ENCODE measurements at places on chromosomes 1 and 21. TPM values are rescaled to one million over a fixed set of nuclear protein-coding genes. Genes with fewer than 3 reads are reported as not detected.

- H3K4me1 ChIP-seq, result peaks cover 6% of the 10 kb centered on the region
- H3K4me3 ChIP-seq, result no peak overlapping the region
- no peaks in the 10 kb centered on the region for H3K36me3 ChIP-seq
- H3K27ac ChIP-seq, result peak overlapping the region; percentile 17
- ATAC-seq, result no peak
- H3K27me3 ChIP-seq, result no peaks in the 10 kb centered on the region
These were observed 70.8 kb upstream of the ABCG1 start for GRCh38 chr21:42148097-42148496.

DNA sequence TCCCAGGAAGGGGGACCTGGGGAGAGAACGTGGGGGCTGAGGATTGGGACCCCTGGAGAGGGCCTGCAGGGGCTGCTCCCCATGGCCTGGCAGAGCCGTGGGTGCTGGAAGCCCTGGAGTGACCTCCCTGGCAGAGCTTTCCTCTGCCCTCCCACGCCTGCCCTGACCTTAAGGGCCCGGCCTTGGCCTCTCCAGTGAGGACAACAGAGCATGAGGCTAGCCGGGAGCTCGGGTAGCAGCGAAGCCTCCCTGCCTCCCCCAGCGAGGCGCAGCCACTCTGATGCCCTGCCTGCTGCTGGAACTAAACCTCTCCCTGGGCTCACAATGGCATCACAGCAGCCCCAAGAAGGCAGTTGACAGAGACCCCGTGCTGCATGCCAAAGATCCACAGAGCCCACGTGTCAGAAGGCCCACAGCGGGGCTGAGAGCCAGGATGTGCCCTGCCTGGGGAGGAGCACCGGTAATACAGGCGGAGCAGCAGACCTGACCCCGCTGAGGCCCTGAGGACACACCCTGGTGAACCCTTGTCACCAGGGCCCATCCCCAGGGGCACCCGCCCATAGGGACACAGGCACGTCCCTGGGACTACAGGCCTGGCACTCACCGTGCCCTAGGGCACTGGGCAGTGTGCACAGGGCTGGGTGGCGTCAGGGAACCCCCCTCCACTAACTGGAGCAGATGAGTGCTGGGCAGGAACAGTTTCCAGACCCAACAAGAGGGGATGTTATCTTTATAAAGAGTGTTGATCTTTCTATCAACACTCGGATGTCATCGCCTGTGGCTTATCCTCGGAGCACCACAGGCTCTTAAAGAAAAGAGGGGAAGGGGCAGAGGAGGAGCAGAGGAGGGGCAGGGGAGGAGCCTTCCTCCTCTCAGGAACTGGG, 48.4 kb downstream of the ARHGEF16 start:
- H3K4me3 ChIP-seq, result no peak overlapping the region
- H3K36me3 ChIP-seq, result no peaks in the 10 kb centered on the region
- H3K27me3 ChIP-seq, result no peaks in the 10 kb centered on the region
- no peak for ATAC-seq

Gene PTPRF
- total RNA-seq, result 6.3 TPM

DNA sequence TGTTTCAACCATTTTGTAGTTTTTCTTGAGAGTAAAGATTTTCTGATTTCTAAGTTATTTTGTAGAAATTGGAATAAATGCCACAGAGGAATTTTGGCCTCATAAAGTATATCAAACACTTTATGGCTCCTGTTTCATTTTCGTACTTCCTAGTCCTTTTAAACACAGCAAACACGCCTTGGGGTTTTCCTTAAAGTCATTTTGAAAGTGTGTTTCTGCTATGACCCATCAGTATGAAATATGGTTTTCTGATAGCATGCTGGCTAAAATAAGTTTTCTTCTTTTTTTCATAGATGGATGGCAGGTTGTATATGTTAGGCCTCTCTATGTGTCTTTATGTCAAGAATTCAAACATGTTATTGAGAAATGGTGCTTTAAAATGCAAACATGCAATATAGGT, 940.1 kb upstream of the TMPRSS15 start:
- no peak overlapping the region for H3K4me3 ChIP-seq
- H3K4me1 ChIP-seq, result no peaks in the 10 kb centered on the region
- ATAC-seq, result no peak
- H3K36me3 ChIP-seq, result no peaks in the 10 kb centered on the region
- H3K27me3 ChIP-seq, result no peaks in the 10 kb centered on the region
- H3K27ac ChIP-seq, result no peak overlapping the region

DNA sequence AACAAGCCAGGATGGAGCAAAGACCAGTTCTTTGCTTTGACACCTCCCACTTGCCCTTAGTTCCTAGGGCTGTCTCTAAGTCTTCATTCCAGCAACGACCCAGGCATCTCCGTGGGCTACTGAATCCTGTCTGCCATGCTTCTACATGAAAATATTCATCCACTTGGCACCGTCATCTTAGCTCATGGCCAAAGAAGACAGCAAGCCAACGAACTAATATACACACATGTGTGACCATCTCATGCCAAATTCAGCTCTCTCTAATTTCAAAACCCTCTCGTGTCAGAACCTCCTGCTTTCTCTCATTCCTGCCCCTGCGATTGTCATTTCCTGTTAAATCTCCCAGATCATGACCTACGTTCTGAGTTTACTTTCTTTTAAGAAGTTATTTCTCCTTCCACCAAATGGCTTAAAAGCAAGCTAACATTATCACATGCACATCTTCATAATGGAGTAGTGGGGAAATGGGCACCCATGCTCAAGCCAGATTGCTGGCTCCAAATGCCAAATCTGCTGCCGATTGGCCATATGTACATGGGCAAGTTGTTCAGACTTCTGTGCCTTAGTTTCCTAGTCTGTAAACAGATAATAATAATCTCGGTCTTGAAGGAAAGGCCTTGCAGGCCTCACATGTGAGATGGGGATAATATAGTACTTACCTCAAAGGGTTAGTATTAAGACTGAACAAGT, 373.4 kb downstream of the USH2A start:
- H3K4me3 ChIP-seq, result no peak overlapping the region
- no peak overlapping the region for H3K27ac ChIP-seq
- no peak for ATAC-seq
- no peaks in the 10 kb centered on the region for H3K27me3 ChIP-seq
- no peaks in the 10 kb centered on the region for H3K36me3 ChIP-seq
- H3K4me1 ChIP-seq, result no peaks in the 10 kb centered on the region

Gene RPE65
- total RNA-seq, result not detected

GRCh38 chr1:54551891-54552290, 3.9 kb downstream of the ACOT11 start:
- no peaks in the 10 kb centered on the region for H3K4me1 ChIP-seq
- no peaks in the 10 kb centered on the region for H3K27me3 ChIP-seq
- no peak overlapping the region for H3K4me3 ChIP-seq

GRCh38 chr1:11339346-11340232, 66.6 kb downstream of the UBIAD1 start:
- no peaks in the 10 kb centered on the region for H3K4me1 ChIP-seq
- H3K27ac ChIP-seq, result no peak overlapping the region
- no peak for ATAC-seq
- peaks cover 21% of the 10 kb centered on the region for H3K27me3 ChIP-seq
- no peak overlapping the region for H3K4me3 ChIP-seq

GRCh38 chr21:46173573-46173972, 10.7 kb downstream of the SPATC1L start:
- no peak for ATAC-seq
- no peaks in the 10 kb centered on the region for H3K36me3 ChIP-seq
- H3K27me3 ChIP-seq, result peaks cover 13% of the 10 kb centered on the region
- no peak overlapping the region for H3K27ac ChIP-seq
- no peak overlapping the region for H3K4me3 ChIP-seq
- H3K4me1 ChIP-seq, result no peaks in the 10 kb centered on the region

DNA sequence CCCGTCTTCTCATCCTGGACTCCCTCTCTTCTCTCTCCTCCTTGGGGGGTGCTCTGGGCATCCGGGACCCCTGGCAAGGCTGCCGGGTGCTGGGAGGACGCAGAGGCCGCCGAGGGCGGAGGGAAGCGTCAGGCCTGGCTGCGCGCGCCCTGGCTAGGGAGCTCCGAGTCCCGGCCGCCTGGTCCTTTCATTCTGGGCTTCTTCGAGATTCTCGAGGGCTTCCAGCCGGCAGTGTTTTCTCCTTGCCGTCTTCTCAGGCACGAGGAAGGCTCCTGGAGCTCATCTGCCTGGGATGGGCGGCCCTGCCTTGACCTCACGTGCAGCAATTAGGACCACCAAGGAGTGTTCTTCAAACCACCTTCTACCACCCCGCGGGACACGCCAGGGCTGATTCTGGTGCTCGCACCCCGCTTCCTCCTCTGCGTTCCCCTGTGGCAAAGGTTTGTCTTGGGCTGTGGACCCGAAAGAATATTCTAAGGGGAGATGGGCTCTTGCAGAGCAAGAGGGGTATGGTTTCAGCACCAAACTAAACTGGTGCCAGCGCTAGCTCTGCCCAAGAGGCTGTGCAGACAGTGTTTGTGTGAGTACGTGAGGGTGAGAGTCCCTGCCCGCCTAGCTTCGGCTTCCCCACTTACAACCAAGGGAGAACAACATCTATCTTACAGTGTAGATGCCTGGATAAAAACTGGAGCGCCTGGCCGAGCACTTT, 36.5 kb downstream of the PIK3CD start:
- peaks cover 31% of the 10 kb centered on the region for H3K4me1 ChIP-seq
- no peak for ATAC-seq
- H3K36me3 ChIP-seq, result peaks cover 50% of the 10 kb centered on the region
- peak overlapping the region; percentile 73 for H3K4me3 ChIP-seq

Gene KIF14
- total RNA-seq, result 17.1 TPM

GRCh38 chr21:31426235-31426797, 82.3 kb upstream of the TIAM1 start:
- H3K4me1 ChIP-seq, result peaks cover 11% of the 10 kb centered on the region
- ATAC-seq, result peak; percentile 95
- H3K27ac ChIP-seq, result peak overlapping the region; percentile 49
- no peaks in the 10 kb centered on the region for H3K36me3 ChIP-seq
- H3K4me3 ChIP-seq, result peak overlapping the region; percentile 6
- no peaks in the 10 kb centered on the region for H3K27me3 ChIP-seq

DNA sequence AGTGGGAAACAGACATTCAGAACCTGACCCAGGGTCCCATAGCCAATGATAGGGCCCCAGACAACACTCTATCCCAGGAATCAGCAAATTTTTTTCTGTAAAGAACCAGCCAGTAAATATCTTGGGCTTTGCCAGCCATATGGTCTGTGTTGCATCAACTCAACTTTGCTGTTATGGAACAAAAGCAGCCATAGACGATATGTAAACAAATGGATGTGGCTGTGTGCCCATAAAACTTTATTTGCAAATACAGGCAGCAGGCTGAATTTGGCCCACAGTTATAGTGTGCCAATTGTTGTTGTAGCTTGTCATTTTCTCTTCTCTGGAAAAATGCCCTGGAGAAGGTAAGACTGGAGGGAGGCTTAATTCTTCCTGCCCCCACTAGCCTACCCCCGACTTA, 431.1 kb upstream of the VAMP3 start:
- ATAC-seq, result no peak
- no peak overlapping the region for H3K4me3 ChIP-seq
- peaks cover 2% of the 10 kb centered on the region for H3K27me3 ChIP-seq
- no peaks in the 10 kb centered on the region for H3K36me3 ChIP-seq
- no peak overlapping the region for H3K27ac ChIP-seq

DNA sequence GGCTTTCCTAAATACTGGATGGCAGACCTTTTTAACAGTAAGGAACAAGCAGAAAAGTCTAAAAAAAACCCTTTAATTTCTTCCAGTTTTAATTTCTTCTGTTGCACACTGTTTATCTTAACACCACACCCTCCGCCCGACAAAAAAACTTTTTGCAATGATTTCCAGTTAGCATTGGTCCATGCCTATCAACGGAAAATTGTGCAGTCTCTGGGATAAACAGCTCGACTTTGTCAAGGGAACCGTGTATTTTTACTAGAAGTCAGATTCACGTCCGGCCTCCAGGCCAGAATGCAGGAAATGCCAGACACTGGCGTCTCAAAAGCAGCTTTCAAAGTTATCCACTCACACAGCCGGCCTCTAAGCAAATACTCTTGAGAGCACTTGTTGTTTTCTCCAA, 378 bp upstream of the NUP210L start:
- ATAC-seq, result no peak
- no peak overlapping the region for H3K27ac ChIP-seq
- peaks cover 42% of the 10 kb centered on the region for H3K4me1 ChIP-seq
- H3K4me3 ChIP-seq, result no peak overlapping the region

GRCh38 chr1:184019069-184019468, 18.5 kb downstream of the COLGALT2 start:
- ATAC-seq, result no peak
- H3K27ac ChIP-seq, result no peak overlapping the region
- no peaks in the 10 kb centered on the region for H3K36me3 ChIP-seq

GRCh38 chr1:190144650-190145049, 333.0 kb downstream of the BRINP3 start:
- no peaks in the 10 kb centered on the region for H3K27me3 ChIP-seq
- H3K27ac ChIP-seq, result no peak overlapping the region
- ATAC-seq, result no peak
- H3K4me3 ChIP-seq, result no peak overlapping the region
- no peaks in the 10 kb centered on the region for H3K4me1 ChIP-seq
- no peaks in the 10 kb centered on the region for H3K36me3 ChIP-seq

DNA sequence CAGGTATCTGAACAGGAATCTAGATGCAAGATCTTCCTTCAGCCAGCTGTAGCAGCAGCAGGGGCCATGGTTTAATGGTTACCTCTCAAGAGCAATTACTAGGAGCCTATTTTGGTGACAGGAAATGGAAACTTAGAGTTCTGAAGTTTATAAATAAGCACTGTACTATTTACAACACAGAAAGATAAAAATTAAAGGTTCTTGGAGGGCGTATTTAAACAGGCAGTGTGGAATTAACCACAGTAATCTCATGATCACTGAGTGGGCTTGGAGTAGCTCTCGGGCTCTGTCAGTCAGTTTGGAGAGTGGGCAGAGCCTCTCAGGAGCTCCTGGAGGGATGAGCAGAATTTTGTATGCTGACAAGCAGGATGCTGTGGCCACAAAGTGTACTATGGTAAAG, 10.2 kb upstream of the FCRL5 start:
- H3K4me3 ChIP-seq, result no peak overlapping the region
- ATAC-seq, result no peak
- H3K27ac ChIP-seq, result no peak overlapping the region
- no peaks in the 10 kb centered on the region for H3K4me1 ChIP-seq
- H3K27me3 ChIP-seq, result peaks cover 39% of the 10 kb centered on the region

Gene LRRN2
- not detected for total RNA-seq

DNA sequence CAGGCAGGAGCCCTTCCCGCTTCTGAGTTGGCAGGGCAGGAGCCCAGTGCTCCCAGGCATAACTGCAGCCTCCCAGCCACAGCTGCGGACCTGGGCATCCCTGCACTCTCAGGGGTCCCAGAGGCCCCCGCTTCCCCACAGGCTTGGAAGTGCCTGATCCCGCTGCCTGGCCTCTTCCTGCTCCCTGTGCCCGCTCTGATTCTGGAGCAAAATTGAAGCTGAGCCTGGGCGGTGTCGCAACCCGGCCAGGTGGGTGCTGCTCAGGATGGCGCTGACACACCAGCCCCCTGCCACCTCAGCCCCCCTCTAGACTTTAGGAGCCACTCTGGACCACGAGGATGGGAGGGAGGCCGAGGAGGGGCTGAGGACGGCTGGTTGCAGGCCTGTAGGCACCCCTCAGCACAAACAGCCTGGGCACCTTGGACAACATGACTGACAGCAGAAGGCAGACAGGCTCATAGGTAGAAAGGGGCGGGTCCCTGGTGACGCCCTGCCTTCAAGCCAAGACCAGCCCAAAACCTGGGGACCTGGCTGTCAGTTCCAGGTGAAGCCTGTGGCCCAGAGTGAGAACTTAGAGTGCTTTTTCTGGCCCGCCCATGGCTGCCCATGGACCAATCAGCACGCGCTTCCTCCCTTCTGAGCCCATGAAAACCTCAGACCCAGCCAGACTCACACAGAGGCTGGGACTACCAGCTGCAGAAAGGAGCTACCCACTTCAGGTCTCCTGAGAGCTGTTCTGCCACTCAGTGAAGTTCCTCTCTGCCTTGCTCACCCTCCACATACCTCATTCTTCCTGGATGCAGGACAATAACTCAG, 7.2 kb downstream of the HLCS start:
- H3K27me3 ChIP-seq, result no peaks in the 10 kb centered on the region
- H3K27ac ChIP-seq, result no peak overlapping the region
- H3K4me3 ChIP-seq, result no peak overlapping the region
- no peak for ATAC-seq

Gene LCE2A
- total RNA-seq, result not detected
